NCI-H524 treated with DMSO at 0.1 percent for 48 hours (cell line): ENCODE measurements at places on chromosomes 12 and 14.

- DNase-seq = no peak
These were observed at the start of gene PDZRN4 for GRCh38 chr12:41188058-41188840. PDZRN4 (plus strand) TSS chr12:41188320.

DNA sequence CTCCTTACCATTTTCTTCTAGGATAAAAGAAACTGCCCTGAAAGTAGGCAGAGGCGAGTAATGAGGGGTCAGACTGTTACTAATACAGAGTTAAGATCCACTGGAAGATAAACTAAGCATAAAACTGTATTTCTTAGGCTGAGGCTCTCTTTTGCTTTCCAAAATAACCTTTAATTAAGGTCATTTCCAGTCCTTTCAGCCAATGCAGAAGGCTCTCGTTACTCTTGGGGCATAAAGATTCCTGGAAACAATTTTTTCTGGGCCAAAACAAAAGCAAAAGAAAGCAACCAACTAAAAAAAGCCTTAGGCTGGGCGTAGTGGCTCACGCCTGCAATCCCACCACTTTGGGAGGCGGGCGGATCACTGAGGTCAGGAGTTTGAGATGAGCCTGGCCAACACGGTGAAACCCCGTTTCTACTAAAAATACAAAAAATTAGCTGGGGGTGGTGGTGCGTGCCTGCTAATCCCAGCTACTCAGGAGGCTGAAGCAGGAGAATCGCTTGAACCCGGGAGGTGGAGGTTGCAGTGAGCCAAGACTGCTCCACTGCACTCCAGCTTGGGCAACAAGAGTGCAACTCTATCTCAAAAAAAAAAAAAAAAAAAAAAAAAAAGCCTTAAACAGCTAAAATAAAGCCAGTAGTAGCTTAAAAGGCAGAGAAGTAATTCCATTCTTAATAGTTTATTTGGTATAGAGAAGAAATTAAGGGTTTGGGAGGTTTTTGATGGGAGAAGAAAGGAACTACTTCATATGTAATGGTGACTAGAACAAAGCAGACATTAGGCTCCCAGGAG is 68.9 kb upstream of the STAC3 start:
- no peak for DNase-seq

DNA sequence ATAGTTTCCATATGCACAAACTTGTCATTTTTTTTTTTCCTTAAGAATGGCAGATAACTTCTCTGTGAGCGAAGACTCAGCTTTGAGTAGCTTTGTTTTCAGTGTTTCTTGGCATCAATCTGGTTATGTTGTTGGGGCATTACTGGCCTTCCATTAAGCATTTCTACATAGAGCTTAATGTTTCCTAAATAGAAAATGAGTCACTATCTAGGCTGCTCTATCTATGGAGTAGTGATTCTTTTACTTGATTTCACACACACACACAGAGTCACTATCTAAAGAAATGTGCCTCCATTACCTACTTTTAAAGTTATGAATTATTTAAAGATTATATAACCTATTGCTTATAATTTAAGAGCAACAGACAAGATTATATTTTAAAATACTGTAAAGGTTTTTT is 53.9 kb downstream of the TMEM260 start:
- DNase-seq = no peak

GRCh38 chr14:22623047-22623446 is 21.1 kb downstream of the OR6J1 start:
- DNase-seq = no peak

- no peak for DNase-seq
These were observed 399 bp downstream of the NCAPD2 start for GRCh38 chr12:6494258-6494743.

GRCh38 chr12:24045816-24046257 is 96.4 kb upstream of the SOX5 start:
- DNase-seq = no peak

DNA sequence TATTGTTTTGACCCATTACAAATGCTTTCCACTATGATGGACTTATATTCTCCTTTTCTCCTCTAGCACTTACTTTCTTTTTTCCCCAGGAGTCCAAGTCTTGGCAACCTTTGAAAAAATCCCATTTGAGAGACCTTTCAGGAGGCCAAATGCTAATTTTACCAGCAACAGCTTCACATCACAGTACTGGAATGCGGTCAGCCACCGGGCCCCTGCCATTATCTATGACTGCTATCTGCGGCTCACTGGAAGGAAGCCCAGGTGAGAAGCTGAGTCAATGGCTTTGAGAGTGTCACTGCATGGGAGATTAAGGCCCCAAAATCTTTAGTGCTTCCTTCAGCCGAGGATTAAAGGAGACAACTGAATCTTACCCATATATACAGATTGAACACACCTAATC is 64.2 kb downstream of the ERGIC2 start:
- DNase-seq = no peak

GRCh38 chr14:23551266-23552028 is at the start of gene ZFHX2:
ZFHX2 (minus strand) TSS chr14:23551765; CDS start chr14:23535325, 16,440 bp downstream.
- peak; percentile 70 for DNase-seq

DNA sequence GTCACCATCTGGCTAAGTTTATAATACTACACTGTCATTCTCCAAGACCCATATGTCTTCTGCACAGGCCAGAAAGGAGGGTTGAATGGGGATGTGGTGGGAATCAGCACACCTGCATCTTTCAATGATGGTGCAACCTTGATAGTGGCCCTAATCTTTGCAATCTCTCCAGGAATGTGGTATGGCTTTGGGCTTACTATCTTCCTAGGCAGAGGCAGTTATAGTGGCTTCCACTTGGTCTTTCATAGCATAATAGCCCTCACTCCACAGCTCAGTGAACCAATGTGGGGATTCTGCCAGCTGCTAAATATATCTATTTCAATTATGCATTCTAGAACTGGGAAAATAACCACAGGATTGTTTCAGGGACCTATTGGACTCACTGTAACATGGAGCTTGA is 61.8 kb upstream of the ATP2B1 start:
- peak; percentile 65 for DNase-seq

GRCh38 chr14:91095178-91095577 is 18.7 kb upstream of the DGLUCY start:
- DNase-seq = no peak

DNA sequence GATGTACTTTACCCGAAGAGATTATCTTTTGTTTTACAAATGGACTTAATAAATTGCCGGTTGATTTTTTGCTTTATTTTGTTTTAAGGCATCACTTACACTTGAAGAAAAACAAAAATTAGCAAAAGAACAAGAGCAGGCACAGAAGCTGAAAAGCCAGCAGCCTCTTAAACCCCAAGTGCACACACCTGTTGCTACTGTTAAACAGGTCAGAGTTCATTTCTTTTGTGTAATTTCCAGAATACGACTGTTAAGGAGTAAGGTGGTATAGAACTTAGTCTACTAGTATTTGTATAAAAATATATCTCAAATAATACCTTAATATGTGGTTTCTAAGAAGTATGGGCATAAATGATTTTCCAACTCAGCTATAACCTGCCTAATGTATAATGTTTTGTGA is 19.6 kb upstream of the SLC17A8 start:
- DNase-seq = no peak

GRCh38 chr14:96079066-96079465 is 39.9 kb downstream of the C14orf132 start:
- DNase-seq = no peak

DNA sequence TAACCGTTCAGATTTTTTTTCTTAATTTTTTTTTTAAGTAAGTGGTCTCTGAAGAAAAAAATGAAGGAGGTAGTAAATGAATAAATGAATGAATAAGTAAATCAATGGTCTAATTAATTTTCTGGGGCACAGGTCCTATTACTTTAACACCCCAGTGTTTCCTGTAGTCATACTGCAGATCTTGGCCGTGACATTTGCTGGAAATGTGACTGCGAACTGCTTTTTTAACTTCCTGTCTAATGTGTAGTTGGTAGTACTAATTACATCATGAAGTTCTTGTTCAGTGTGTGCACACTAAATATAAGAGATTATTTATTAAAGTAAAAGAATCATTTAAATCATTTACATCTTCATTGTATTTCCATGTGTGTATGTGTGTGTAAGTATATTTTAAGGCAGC is 45.4 kb downstream of the AEBP2 start:
- DNase-seq = no peak

GRCh38 chr14:95340201-95340697 is 20.5 kb upstream of the CLMN start:
- no peak for DNase-seq

DNA sequence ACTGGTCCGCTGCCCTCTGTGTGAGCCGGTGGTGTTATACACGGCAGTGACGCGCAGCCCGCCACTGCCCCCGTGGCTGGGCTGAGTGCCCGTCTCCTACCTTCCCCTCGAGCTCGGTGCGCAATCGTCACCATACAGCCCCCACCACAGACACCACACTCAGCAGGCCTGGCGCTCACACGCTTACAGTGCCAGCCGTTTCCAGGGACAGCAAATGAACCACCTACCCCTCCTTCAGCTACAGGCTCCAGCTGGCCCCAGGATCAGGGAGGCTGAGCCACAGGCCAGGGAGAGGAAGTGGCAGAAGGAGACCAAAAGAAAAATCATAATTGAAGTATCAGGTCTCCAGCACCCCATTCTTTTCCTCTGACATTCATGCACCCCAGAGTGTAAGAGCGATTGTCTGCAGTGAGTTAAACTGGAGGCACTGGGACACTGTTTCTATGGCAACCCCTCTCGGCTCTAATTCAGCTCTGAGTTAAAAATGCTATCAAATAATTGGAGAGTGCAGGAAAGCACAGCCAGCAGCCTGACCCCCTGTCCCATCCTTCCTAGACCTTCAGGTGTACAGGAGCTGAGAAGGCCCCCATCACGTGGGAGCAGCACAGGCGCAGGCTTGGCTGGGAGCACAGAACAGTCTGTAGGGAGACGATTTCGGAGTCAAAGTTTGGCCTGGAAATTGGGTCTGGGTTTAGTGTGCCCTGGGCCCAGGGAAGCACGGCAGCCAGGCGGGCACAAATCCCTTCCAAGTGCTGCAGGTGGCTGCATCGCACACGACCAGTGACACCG is 18.0 kb downstream of the LRTM2 start:
- no peak for DNase-seq

- DNase-seq = no peak
These were observed 109.0 kb upstream of the TMPO start for GRCh38 chr12:98406378-98406777.

DNA sequence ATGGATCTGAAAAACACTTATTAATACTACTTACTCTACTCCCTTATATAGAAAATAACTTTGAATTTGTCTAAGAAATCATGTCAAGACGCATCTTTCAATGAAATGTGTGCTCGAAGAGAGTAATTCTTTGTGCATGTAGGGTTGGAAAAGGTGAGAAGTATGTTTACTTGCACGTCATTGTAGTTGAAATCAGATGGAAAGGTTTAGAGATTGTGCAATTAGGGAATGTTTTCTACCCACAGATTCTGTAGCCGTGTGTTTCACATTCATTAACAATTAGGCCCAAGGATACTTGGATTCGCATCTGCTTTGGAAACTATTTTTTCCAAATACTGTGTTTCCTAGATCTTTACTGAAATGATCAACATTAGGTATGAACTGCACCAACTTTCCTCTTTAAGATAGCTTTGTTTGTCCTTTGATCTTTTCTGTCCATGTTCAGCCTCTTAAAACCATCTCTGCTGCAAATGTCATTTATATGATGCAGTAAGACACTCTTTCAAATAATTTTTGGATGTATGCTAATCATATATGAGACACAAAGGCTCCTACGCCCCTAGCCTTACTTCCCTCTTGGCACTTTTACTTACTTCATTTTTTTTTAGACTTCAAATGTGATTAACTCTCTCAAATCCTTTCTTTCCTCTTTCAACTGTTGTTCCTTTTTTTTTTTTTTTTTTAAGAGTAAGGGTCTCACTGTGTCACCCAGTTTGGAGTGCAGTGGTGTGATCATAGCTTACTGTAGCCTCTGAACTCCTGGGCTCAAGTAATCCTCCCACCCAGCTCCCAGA is 58.0 kb upstream of the PSMA6 start:
- DNase-seq = no peak

DNA sequence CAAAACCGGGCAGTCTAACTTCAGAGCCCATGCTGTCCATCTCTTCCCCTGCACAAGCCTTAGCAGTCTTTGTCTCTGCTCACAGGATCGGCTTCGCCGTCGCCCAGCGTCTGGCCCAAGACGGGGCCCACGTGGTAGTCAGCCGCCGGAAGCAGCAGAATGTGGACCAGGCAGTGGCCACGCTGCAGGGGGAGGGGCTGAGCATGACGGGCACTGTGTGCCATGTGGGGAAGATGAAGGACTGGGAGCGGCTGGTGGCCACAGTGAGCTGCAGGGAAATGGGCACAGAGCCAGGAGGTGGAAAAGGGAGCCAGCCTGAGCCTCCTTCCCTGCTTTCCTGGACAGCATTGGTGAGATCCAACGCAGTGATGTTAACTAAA is 14.2 kb upstream of the CARMIL3 start:
- DNase-seq = no peak

DNA sequence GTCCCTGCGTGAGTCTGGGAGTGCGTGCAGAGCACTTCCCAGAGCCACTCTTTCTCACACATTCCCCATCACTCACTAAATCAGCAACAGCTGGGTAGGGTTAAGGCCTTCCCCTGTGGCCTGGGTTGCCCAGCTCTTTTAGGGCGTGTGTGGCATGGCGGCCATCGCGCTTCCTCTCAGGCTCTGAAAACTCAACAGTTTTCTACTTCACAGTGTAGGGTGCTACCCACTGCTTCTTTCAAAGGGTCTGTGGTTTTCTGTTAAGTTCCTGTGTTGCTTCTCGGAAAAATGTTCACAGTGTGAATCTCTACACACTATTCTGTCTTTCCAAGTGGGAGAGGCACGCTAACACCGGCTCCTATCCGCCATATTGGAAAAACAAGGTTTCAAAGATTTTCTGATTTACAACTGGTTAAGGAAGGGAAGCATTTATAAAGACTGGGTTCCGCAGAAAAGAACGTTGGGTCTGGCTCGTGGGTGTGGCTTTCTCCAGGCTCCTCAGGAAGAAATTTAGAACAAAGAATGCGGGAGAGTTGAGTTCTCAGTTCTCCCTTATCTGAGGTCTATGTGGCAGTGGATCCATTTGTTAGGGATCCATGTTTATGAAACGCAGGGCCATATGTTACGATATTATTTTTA is 34.9 kb upstream of the AEBP2 start:
- DNase-seq = no peak

GRCh38 chr14:96195441-96196081 is 9.1 kb upstream of the BDKRB2 start:
- DNase-seq = no peak

GRCh38 chr12:49225576-49226166 is 36.8 kb upstream of the TUBA1A start:
- DNase-seq = no peak

DNA sequence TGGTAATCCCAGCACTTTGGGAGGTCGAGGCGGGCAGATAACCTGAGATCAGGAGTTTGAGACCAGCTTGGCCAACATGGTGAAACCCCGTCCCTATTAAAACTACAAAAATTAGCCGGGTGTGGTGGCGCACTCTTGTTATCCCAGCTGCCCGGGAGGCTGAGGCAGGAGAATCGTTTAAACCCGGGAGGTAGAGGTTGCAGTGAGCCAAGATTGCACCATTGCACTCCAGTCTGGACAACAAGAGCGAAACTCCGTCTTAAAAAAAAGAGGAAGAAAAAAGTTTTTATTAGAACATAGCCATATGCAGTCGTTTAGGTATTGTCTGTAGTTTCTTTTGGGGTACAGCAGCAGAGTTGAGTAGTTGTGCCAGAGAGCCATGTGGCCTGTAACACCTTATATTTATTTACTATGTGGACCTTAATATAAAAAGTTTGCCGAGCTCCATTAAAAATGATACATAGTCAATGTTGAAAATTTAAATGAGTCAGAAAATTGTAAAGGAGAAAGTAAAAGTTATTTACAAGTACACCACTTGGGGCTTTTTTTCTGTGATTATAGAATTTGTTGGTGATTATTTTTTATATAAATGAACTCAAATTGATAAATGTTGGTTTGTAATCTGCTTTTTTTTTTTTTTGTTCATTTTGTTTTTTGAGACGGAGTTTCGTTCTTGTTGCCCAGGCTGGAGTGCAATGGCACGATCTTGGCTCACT is 2.2 kb downstream of the ADIPOR2 start:
- no peak for DNase-seq

GRCh38 chr14:102317564-102318248 is 1.8 kb upstream of the ZNF839 start:
- peak; percentile 38 for DNase-seq
